ENCODE measurements at places on chromosomes 4 and X.

DNA sequence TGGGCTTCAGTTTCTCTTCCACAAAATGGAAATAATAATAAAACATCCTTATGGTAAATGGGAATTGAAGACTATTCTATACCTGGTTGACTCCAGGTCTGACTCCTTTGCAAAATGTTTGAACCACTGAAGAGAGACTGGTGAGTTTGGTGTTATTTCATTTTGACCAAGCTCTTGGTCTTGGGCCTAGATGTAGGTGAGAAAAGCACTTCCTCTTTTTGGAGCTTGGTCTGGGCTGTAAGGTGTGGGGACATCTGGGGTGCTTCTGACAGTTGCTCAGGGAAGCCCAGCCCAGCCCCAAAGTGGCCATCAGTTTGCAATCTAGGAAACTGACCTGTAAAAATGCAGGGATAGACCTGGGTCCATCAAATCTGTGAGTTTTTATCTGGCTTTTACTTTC is 26.8 kb upstream of the SOD3 start:
- no peak for DNase-seq

- DNase-seq = no peak
These were observed 740.4 kb downstream of the TRIML1 start for GRCh38 chr4:188879598-188879997.

- DNase-seq = peak; percentile 5
These were observed 1190.2 kb upstream of the AGA start for GRCh38 chr4:178632415-178632814.

GRCh38 chr4:40331101-40331745 is 3.9 kb upstream of the CHRNA9 start:
- no peak for DNase-seq

GRCh38 chr4:155885666-155886065 is 17.8 kb upstream of the TDO2 start:
- DNase-seq = no peak

- no peak for DNase-seq
These were observed 13.4 kb downstream of the LARP7 start for GRCh38 chr4:112650332-112650731.

DNA sequence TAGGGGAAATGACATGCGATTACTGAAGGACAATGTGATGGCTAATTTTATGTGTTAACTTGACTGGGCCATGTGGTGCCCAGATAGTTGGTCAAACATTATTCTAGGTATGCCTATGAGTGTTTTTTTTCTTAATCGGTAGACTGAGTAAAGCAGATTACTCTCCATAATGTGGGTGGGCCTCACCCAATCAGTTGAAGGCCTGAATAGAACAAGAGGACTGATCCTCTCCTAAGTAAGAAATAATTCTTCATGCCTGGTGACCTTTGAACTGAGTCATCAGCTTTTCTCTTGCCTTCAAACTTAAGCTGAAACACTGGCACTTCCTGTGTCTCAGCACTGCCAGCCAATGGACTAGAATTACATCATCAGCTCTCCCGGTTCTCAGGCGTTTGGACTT is 164.0 kb upstream of the FGF13 start:
- no peak for DNase-seq

- DNase-seq = no peak
These were observed 73.3 kb downstream of the CRLF2 start for GRCh38 chrX:1139185-1139500.

GRCh38 chrX:47991263-47992094 is 12.3 kb downstream of the ZNF182 start:
- no peak for DNase-seq

DNA sequence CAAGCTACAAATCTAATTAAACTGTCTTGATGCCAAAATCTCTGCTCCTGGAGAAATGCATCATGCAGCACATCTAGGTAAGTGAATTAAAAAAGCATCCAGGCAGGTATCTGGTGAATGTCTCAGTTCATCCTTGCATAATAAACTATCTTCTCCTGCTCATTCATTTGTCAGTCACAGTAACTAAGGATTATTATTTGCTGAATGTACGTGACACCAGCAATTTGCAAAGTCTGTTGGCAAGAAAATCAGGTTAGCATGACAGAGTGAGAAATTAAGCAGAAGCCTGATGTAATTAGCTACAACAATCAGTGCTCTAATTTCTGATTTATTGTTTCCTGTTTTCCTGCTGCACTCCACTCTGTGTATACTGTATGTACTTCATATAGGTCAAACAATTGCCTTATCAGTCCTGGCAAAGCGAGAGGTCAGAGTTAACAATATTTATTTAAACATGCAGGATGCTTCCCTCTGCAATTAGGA is 213.6 kb downstream of the FBXO8 start:
- no peak for DNase-seq
